Stimulated activated CD4-positive, alpha-beta T cell treated with anti-CD3 and anti-CD28 coated beads, Interleukin-1b, Interleukin-23, amount 100 ng/mL, for 48 hours (primary cell): ENCODE measurements at places on chromosomes 11 and 22.

- no peak for DNase-seq
Measured at GRCh38 chr22:23222033-23222792, 41.9 kb downstream of the BCR start.

DNA sequence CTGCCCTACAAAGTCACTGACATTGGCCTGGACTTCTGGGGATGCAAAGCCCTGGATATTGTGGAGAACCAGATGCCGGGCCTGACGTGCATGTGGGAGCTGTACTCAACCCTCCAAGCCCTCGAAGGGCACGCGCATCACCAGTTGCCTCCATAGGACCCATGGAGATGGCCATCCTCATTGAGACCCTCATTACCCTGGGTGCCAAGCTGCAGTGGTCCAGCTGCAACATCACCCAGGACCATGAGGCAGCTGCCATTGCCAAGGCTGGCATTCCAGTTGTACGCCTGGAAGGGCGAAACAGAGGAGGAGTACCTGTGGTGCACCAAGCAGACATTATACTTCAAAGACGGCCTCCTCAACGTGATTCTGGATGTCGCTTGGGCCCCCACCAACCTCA is 1.9 kb downstream of the CCDC83 start:
- no peak for DNase-seq

- DNase-seq: no peak
Measured at GRCh38 chr11:115580416-115580815, 76.2 kb upstream of the CADM1 start.

- DNase-seq: peak; percentile 27
Measured at GRCh38 chr11:78465169-78465942, 47.7 kb upstream of the GAB2 start.

GRCh38 chr11:2209900-2210321 is 38.3 kb upstream of the TH start:
- DNase-seq: no peak

GRCh38 chr22:44151676-44152075 is 29.0 kb upstream of the PARVG start:
- no peak for DNase-seq
